ENCODE measurements at places on chromosomes 7 and 10.

DNA sequence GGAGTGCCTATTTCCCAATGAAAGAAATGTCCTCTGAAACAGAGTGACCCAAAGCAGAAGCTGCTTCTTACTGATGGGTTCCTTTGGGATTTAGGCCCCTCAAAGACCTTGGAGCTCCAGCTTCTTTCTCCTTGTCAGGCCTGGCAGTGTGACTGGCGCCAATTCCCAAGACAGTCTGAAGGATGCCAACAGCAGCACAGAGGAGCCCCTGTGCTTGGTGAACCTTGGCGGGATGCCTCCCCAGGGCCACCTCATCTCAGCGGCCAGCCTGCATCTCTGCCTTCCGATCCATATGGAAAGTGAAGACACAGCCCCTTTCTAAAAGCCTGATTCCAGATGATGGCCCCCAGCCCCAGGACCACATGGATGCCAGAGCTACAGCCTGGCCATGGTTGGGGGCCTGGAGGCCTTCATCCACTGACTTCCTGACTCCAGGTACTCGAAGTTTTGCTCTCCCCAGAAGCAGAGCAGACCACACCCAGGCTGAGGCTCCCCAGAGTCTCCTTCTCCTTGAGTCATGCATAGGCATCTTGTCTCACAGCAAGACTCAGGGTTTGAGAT is 45.4 kb downstream of the FBXW4 start:
- DNase-seq, result no peak

DNA sequence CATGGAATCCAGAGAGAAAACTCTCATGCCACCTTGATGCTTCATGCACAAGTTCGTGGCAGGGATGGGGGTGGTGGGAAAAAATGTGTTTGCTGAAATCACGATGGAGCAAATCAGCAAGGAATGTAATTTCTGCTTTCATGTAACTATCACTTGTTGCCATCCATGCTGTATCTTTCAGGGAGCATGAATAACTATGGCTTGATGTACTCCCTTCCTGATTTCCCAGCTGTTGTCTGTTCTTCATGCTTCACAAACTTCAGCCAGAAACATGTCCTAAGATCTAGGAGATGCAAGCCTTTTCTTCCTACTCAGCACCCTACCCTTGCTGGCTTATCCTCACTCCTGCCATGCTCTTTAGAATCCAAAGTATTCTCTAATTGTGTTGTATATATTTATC is 64.0 kb downstream of the LRRC4 start:
- DNase-seq, result no peak

- DNase-seq, result no peak
Observed at GRCh38 chr7:79292834-79293233, 160.6 kb downstream of the MAGI2 start.

DNA sequence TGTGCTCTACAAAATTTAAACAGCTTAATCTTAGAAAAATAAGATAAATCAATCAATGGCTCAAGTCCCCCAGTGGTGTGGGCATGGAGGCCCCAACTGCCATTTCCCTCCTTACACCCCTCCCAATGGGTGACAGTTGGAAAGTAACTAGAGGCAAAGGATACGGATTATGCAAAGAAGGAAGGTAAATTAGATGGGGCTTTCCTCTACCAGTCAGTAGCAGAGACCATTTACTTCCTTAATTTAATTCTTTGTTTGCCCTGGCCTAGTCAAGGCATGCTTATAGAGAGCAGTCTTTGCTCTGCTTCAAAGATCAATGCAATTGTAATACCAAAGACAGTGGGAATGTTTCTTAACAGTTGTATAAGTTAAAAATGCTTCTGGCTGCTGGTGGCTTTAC is 63.3 kb upstream of the PAPSS2 start:
- no peak for DNase-seq

DNA sequence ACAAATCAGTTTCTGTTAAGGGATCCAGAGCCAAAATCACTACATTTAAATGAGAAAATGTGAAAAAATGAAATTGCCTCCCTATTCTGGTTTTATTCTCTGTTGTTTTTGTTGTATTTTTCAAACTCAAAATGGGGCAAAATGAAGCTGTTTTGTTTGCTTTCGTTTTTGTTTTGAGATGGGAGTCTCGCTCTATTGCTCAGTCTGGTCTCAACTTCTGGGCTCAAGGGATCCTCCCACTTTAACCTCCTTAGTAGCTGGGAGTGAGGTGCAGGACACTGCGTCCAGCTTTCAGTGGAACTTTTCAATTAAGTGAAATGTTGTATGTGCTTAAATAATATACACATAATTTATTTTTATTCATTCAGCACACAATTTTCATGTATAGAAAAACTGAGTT is 205.0 kb downstream of the SORCS1 start:
- no peak for DNase-seq

DNA sequence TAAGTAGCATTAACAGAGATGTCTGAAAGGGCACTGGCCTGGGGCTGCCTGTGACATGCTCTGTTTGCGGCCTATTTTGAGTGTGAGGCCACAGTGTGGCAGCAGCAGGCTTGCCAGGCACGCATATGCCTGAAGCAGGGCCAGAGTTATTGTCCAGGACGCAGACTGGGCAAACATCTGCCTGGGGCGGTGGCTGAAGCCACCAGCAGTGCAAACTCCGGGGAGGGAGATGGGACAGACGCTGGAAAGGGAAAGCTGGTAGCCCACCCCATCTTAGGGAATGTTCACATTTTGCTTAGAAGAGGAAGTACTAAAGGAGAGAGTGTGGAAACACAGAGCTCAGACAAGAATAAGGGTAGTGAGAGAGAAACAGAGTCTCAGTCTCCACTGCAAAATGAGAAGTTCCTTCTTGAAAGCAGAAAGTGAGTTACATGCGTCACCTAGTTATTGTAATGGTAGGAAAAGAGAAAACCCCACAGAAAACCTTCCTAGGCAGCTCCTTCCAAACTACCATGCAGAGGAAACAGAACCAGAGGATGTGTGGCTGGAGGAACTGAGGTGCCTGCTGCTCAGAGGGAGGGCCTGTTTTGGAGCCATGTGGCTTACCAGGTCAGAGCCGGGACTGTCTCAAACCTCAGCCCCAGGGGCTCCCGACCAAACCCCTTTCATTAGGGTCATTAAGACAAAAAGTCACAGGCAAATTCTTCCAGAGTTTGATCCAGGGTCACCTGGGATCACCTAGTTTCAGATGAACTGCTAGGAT is 14.5 kb downstream of the AKR1B1 start:
- no peak for DNase-seq

- DNase-seq, result no peak
Observed at GRCh38 chr10:32981760-32982159, 23.7 kb upstream of the ITGB1 start.

- no peak for DNase-seq
Observed at GRCh38 chr10:604716-605631, 84.5 kb downstream of the DIP2C start.

DNA sequence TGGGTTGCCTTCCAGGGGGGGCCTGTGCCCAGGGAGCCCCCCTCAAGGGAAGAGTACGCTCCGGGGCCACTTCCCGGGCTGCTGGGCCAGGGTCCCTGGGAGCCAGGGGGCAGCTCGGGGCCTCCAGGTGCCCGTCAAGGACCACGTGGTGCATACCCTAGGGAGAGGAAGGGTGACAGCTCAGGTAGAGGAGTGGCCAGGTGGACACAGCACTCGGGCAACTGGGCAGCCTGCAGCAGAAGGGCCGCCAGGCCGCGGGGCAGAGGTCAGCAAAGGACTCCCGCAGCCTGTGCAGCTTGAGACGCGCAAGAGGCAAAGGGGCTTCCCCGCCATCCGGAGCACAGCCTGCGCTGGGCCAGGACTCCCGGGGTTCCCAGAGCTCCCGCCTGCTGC is 26.4 kb downstream of the AP5Z1 start:
- DNase-seq, result no peak

DNA sequence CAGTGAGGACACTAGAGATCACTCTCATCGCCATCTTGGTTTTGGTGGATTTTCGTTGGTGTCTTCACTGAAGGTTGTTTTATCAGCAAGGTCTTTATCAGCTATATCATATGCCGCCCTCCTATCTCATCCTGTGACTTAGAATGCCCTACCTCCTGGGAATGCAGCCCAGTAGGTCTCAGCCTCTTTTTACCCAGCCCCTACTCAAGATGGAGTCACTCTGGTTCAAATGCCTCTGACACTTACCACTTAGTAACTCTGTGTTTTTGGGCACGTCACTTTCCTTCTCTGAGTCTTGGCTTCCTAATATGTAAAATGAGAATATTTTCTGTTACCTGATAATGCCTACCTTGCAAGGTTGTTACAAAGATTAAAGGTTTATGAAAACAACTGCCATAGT is 37.7 kb downstream of the AGK start:
- DNase-seq, result no peak

DNA sequence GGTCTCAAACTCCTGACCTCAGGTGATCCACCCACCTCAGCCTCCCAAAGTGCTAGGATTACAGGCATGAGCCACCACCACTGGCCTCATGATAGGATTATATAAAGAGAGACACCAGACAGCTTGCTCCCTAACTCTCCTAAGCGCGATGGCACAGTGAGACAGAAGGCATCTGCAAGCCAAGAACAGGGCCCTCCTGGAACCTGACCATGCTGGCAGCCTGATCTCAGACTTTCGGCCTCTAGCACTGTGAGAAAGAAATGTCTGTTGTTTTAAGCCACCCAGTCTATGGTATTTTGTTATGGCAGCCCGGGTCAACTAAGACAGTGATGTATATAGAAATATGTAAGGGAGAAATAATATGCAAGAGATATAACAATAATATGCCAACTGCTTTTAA is 51.2 kb downstream of the SRPK2 start:
- no peak for DNase-seq

- DNase-seq, result peak; percentile 57
Observed at GRCh38 chr10:43292755-43293676, 26.2 kb upstream of the RASGEF1A start.

GRCh38 chr10:28120043-28120749 is 121.3 kb upstream of the ODAD2 start:
- DNase-seq, result peak; percentile 4

DNA sequence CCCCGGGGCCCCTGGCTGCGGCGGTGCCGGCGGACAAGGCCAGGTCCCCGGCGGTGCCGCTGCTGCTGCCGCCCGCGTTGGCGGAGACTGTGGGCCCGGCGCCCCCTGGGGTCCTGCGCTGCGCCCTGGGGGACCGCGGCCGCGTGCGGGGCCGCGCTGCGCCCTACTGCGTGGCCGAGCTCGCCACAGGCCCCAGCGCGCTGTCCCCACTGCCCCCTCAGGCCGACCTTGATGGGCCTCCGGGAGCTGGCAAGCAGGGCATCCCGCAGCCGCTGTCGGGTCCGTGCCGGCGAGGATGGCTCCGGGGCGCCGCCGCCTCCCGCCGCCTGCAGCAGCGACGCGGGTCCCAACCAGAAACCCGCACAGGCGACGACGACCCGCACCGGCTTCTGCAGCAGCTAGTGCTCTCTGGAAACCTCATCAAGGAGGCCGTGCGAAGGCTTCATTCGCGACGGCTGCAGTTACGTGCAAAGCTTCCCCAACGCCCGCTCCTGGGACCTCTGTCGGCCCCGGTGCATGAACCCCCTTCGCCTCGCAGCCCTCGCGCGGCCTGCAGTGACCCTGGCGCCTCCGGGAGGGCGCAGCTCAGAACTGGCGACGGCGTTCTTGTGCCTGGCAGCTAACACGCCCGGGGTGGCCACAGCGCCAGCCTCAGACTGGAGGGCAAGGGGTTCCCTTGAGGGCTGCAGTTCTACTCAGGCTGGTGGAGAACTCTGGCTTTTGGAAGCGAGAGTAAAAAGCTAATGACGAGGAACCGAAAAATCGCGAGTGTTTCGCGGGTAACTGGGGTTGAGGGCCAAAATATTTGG is 804 bp downstream of the FRAT1 start:
- peak; percentile 70 for DNase-seq

DNA sequence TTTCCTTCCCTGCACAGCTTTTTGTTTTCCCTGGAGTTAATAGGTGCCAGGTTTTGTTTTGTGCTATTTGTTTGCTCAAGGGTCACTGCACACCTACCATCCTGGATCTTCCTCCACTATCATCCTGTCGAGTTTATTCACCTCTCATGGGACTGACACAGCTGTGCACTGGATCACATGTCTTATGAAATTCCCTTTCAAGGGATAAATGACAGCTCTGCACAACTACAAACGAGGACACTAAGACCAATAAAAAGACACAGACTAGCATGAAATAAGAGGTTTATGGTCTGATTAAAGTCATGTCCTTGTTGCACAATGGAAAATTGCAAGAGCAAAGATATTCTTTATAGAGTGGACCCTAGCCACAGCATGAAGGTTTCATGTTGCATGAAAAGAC is 76.7 kb upstream of the SFMBT2 start:
- DNase-seq, result no peak

DNA sequence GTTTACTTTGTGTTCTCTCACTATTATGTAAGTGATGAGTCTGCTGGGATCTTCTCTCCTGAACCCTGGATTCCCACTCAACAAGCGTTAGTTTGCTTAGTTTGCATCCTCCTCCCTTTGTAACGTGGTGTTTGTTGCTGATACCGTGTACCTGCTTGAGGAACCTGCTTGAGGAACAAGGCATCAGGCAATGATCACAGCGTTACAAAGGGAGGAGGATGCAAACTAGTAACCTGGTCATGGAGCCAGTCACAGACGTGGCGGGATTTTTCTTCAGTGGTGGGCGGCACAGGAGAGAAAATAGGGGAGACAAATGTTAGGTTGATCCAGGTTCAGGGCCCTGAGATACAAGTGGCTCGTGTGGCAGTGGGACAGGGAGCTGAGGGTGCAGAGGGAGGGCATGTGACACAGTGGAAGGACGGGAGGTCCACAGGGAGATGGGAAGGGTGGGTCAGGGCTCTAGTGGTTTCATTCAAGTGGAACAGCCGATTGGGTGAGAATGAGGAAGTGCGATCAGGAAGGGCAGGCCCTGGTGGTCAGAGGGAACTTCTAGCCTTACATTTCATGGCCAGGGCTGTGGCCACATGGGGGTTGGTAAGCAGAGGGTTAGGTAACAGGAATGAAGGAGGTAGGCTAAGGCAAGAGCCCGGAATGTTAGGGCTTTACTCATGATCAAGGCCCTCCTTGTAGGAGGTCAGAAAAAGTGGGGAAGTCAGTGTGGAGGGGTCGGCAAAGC is 38.0 kb downstream of the SNX10 start:
- DNase-seq, result no peak

GRCh38 chr7:74573512-74573911 is 84.0 kb upstream of the GTF2I start:
- no peak for DNase-seq

All from SW480 (cell line).